ENCODE measurements at places on chromosomes 4 and X.

DNA sequence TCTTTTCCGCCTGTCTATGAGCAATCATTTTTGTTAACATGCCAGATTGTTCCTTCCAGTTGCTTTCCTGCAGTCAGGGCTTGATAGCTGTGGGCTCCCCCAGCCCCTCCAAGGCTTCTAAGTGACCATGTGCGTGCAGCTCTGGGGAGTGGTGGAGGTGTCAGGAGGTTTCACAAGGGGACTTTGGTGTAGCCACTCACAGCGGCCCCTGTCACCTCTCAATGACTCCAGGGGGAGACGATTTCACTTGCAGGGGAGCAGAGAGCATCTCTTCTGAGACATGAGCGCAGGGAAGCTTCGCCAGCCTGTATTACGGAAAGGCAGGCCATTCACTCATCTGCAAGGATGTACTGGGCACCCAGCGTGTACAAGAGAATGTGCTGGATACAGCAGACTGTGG is 3.1 kb upstream of the GPR78 start:
- no peaks in the 10 kb centered on the region for H3K36me3 ChIP-seq
- H3K27me3 ChIP-seq: peaks cover 6% of the 10 kb centered on the region
- no peak overlapping the region for H3K4me3 ChIP-seq
- H3K27ac ChIP-seq: no peak overlapping the region
- DNase-seq: no peak
- H3K4me1 ChIP-seq: peaks cover 5% of the 10 kb centered on the region

- H3K27me3 ChIP-seq: no peaks in the 10 kb centered on the region
- H3K4me3 ChIP-seq: peak overlapping the region; percentile 20
- H3K36me3 ChIP-seq: no peaks in the 10 kb centered on the region
- H3K4me1 ChIP-seq: peaks cover 6% of the 10 kb centered on the region
Observed at GRCh38 chrX:23902419-23902818, 5.3 kb downstream of the APOO start.

- no peaks in the 10 kb centered on the region for H3K36me3 ChIP-seq
- no peak overlapping the region for H3K27ac ChIP-seq
- no peaks in the 10 kb centered on the region for H3K4me1 ChIP-seq
- no peak for DNase-seq
- H3K4me3 ChIP-seq: no peak overlapping the region
Observed at GRCh38 chrX:143082537-143082936, 56.8 kb downstream of the SPANXN4 start.

DNA sequence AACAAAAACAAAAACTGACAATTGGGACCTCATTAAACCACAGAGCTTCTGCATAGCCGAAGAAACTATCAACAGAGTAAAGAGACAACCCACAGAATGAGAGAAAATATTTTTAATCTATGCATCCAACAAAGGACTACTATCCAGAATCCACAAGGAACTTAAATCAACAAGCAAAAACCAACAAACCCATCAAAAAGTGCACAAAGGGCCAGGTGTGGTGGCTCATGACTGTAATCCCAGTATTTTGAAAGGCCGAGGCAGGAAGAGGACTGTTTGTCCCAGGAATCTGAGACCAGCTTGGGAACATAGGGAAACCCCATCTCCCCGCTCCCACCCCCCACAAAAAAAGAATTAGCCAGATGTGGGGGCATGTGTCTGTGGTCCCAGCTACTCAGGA is 10.7 kb downstream of the C4orf51 start:
- H3K27ac ChIP-seq: no peak overlapping the region
- DNase-seq: no peak
- H3K36me3 ChIP-seq: no peaks in the 10 kb centered on the region
- H3K4me1 ChIP-seq: no peaks in the 10 kb centered on the region
- no peaks in the 10 kb centered on the region for H3K27me3 ChIP-seq

DNA sequence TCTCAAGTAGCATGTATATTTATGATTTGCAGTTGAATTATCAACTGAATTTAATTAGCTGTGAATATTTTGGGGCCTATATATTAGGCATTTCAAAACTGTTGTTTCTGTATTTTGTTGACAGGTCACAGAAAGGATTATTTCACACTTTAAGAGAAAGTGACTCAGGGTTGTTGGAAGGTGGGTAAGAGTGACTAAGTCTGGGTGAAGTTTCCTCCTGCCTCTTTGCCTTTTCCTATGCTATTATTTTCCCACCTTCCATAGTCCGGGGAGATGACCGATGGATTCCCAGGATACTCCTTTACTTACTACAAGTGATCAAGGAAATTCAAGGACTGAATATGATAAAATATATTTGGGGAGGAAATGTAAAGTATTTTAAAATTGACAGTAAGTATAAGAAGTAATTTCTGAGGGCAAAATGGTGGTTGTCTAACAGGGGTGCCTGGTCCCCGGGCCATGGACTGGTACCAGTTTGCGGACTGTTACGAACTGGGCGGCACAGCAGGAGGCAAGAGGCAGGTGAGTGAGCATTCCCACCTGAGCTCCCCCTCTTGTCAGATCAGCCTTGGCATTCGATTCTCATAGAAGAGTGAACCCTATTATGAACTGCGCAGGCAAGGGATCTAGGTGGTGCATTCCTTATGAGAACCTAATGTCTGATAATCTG is 175.5 kb upstream of the GPRIN3 start:
- H3K27ac ChIP-seq: no peak overlapping the region
- H3K4me3 ChIP-seq: no peak overlapping the region
- H3K27me3 ChIP-seq: no peaks in the 10 kb centered on the region
- DNase-seq: no peak
- no peaks in the 10 kb centered on the region for H3K4me1 ChIP-seq
- no peaks in the 10 kb centered on the region for H3K36me3 ChIP-seq

DNA sequence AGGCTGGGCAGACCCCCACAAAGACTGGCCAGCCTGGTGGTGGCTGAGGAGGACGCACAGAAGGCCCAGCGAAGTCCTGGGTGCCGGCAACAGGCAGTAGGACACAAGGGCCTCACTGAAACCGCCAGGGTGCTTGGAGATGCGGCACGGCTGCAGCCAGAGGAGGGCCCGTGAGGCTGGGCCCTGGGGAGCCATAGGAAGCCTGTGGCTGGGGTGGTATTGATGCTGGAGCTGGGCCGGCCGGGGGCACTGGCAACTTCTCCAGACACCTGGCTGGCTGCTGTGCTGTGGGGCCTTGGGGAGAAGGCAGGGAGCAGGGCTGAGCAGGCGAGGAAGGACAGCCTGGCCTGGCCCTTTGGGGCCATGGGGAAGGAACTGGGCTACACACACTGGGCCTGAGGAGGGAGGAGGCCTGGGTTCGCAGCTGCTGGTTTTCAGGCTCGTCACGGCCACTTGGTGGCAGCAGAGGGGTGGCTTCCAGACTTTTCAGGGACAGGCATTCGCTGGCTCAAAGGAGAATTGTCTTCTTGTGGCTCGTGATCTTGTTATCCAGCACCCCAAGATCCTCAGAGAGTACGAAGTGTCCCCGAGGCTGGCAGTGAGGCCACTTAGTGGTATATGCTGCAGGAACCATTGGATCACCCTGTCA is 37.2 kb downstream of the ATP2B3 start:
- no peak overlapping the region for H3K27ac ChIP-seq
- no peaks in the 10 kb centered on the region for H3K27me3 ChIP-seq
- no peaks in the 10 kb centered on the region for H3K36me3 ChIP-seq
- no peak for DNase-seq
- H3K4me1 ChIP-seq: no peaks in the 10 kb centered on the region

- no peaks in the 10 kb centered on the region for H3K36me3 ChIP-seq
- H3K27me3 ChIP-seq: no peaks in the 10 kb centered on the region
- no peaks in the 10 kb centered on the region for H3K4me1 ChIP-seq
- no peak overlapping the region for H3K4me3 ChIP-seq
Observed at GRCh38 chrX:27679281-27679680, 89.1 kb downstream of the DCAF8L2 start.

- H3K36me3 ChIP-seq: no peaks in the 10 kb centered on the region
- no peak overlapping the region for H3K27ac ChIP-seq
- H3K4me1 ChIP-seq: peaks cover 7% of the 10 kb centered on the region
Observed at GRCh38 chr4:158193171-158193749, 17.0 kb upstream of the TMEM144 start.

GRCh38 chr4:71906096-71906495 is 122.2 kb upstream of the GC start:
- no peak overlapping the region for H3K27ac ChIP-seq
- H3K4me1 ChIP-seq: no peaks in the 10 kb centered on the region
- no peaks in the 10 kb centered on the region for H3K36me3 ChIP-seq
- DNase-seq: no peak
- no peaks in the 10 kb centered on the region for H3K27me3 ChIP-seq
- no peak overlapping the region for H3K4me3 ChIP-seq

GRCh38 chr4:126395664-126396063 is 1080.9 kb downstream of the FAT4 start:
- no peaks in the 10 kb centered on the region for H3K27me3 ChIP-seq
- no peak overlapping the region for H3K27ac ChIP-seq
- H3K36me3 ChIP-seq: no peaks in the 10 kb centered on the region
- H3K4me3 ChIP-seq: no peak overlapping the region

- H3K27ac ChIP-seq: no peak overlapping the region
- no peaks in the 10 kb centered on the region for H3K27me3 ChIP-seq
- no peaks in the 10 kb centered on the region for H3K36me3 ChIP-seq
- no peak overlapping the region for H3K4me3 ChIP-seq
- no peaks in the 10 kb centered on the region for H3K4me1 ChIP-seq
- DNase-seq: no peak
Observed at GRCh38 chr4:98430708-98431403, 169.7 kb downstream of the RAP1GDS1 start.

DNA sequence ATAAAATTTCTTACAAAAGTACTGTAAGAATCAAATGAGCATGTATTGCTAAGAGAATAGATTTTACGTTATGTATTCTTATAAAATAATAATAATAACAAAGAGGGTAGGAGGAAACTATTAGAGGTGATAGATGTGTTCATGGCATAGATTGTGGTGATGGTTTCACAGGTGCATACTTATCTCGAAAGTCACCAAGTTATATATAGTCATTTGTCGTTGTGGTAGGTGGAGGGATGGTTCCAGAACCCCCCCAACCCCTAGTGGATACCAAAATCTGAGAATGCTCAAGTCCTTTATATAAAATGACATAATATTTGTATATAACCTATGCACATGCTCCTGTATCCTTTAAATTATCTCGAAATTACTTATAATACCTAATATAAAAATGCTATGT is 36.7 kb upstream of the H2AZ1 start:
- H3K4me1 ChIP-seq: no peaks in the 10 kb centered on the region
- DNase-seq: no peak
- H3K36me3 ChIP-seq: no peaks in the 10 kb centered on the region
- no peak overlapping the region for H3K4me3 ChIP-seq
- no peaks in the 10 kb centered on the region for H3K27me3 ChIP-seq

- H3K27me3 ChIP-seq: no peaks in the 10 kb centered on the region
- no peaks in the 10 kb centered on the region for H3K36me3 ChIP-seq
- H3K27ac ChIP-seq: no peak overlapping the region
- H3K4me1 ChIP-seq: no peaks in the 10 kb centered on the region
- no peak for DNase-seq
Observed at GRCh38 chrX:116379854-116380253, 56.6 kb upstream of the SLC6A14 start.

DNA sequence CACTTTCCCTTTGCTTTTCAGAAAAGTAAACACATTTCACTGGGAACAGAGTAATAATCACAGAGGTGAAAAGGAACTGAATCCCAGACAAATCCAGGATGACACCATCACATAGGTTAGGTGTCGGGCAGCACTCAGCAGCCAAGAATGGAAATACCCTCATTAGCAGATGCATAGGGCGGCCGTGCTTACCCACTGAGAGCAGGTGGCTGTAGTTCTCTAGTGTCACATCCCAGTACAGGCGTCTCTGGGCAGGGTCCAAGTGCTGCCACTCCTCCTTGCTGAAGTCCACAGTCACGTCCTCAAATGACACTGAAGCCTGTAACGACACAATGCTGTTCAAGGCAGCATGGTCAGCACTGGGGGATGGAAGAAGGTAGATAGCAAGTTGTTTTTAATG is 26.9 kb downstream of the ZNF41 start:
- no peak for DNase-seq
- H3K4me1 ChIP-seq: no peaks in the 10 kb centered on the region
- H3K27me3 ChIP-seq: no peaks in the 10 kb centered on the region
- H3K27ac ChIP-seq: no peak overlapping the region

DNA sequence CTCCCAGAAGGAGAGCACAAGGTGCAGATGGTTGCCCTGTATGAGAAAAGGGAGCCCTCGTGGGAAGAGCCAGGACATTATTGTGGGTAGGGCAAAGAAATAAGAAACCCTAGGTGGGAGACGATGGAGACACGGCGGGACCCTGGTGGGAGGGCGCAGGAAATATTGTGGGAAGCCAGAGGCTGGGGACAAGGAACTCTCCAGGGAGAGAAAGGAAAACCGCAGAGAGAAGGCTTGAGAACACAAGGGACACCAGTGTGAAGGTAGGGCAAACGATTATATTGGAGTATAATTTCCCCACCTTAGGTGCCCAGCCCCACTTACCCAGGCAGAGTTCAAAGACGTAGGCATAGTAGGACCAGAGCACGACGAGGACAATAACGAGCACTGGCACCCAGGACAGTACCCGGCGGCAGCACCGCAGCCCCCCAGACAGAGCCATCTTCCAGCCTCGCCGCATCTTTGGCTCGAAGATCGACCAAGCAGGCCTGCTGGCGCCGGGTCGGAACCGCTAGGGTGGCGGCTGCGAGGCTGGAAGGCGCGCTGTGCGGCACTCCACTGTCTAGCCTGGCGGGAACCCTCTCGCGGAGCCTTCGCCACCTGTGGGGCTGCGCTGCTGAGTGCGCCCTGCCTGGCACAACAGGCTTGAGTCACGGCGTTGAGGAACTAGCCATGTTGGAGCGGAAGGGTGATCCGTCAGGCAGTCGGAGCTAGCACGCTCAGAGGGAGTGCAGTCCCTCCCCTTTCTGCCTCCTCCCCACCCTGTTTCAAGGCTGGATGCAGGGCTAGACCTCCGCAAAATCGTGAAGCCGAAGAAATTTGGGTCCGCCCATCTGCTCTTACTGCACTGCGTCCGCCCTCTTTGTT is at the start of gene ZDHHC15:
TSS of gene ZDHHC15 (minus strand) at position 473 of the 867 bp plus-strand sequence. CDS start at position 460, 13 bp downstream.
- no peaks in the 10 kb centered on the region for H3K36me3 ChIP-seq
- DNase-seq: no peak
- H3K4me1 ChIP-seq: peaks cover 3% of the 10 kb centered on the region
- H3K27me3 ChIP-seq: no peaks in the 10 kb centered on the region
- peak within 1 kb of the TSS; percentile 72 for H3K27ac ChIP-seq

GRCh38 chr4:36088542-36088941 is 155.8 kb downstream of the ARAP2 start:
- no peaks in the 10 kb centered on the region for H3K4me1 ChIP-seq
- H3K27ac ChIP-seq: no peak overlapping the region

DNA sequence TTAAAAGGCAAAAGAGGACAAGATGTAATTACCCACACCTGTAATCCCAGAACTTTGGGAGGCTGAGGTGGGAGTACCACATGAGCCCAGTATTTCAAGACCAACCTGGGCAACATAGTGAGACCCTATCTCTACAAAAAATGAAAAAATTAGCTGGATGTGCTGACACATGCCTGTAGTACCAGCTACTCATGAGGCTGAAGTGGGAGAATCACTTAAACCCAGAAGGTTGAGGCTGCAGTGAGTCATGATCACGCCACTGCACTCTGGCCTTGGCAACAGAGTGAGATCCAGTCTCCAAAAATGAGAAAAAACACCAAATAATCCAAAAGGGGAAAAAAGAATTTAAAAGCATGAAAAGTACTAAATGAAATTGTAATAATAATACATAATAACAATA is 30.8 kb downstream of the NR0B1 start:
- H3K4me3 ChIP-seq: no peak overlapping the region
- H3K27ac ChIP-seq: no peak overlapping the region
- no peaks in the 10 kb centered on the region for H3K27me3 ChIP-seq
- no peaks in the 10 kb centered on the region for H3K4me1 ChIP-seq
